ENCODE measurements at places on chromosomes 11 and 22.

- DNase-seq: no peak
Observed at GRCh38 chr11:10317776-10318526, 13.1 kb downstream of the ADM start.

DNA sequence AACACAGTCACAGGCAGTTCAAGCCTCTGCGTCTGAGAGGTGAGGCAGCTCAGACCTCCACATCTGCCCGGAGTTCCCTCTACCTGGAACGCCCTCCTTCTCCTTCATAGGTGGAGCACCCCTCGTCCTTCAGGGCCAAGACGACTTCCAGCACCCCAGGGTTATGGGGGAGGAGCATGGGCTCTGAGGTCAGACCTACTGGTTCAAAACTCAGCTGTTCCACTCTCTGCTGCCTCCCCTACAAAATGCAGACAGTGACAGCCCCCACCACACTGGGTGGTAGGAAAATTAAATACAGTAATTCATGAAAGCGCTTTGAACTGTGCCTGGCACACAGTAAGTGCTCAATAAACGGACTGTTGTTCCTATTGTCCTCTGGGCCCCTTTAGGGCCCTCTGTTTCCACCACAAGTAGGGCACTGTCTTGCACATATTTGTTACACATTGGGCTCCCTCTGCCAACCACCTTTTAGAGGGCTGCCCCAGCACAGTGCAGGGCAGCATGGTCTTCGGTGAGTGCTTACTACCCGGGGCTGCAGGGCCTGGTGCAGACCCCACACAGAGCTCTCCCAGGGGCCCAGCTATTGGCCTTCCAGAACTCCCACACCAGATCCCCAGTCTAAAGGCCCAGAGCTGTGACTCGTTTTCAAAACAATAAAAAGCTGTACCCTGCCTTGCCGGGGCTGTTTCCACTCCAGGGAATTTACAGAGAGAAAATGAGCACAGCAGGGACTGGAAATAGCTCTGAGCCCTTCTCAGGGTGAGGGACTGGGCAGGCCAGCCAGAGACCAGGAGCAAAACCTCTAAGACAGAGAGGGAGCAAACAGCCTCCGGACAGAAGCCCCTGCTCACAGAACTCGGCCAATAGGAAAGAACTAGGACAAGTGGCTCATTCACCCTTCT is 2.5 kb downstream of the TMEM184B start:
- no peak for DNase-seq

GRCh38 chr22:45240104-45240809 is 437 bp downstream of the KIAA0930 start:
- DNase-seq: peak; percentile 12

DNA sequence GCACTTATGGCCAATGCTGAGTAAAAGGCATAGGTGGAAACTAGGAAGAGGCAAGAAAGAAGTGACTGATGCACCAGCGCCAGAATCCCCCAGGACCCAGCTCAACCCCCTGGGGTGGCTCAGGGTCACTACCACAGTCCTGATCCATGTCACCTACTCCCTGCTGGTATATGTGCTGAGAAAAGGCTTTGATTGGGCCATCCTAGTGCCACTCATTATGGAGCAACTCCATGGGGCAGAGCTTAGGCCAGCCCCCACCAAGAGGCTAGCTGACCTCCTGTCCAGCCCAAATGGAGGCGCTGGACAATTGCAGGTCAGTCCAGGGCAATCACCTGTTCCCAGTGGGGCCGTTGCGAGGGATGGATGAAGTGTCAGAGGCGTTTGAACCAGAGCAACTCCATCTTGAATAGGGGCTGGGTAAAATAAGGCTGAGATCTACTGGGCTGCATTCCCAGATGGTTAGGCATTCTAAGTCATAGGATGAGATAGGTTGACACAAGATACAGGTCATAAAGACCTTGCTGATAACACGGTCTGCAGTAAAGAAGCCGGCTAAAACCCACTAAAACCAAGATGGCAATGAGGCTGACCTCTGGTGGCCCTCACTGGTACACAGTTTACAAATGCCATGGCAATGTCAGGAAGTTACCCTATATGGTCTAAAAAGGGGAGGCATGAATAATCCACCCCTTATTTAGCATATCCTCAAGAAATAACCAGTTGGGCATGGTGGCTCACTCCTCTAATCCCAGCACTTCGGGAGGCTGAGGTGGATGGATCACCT is 20.6 kb upstream of the DAGLA start:
- no peak for DNase-seq

DNA sequence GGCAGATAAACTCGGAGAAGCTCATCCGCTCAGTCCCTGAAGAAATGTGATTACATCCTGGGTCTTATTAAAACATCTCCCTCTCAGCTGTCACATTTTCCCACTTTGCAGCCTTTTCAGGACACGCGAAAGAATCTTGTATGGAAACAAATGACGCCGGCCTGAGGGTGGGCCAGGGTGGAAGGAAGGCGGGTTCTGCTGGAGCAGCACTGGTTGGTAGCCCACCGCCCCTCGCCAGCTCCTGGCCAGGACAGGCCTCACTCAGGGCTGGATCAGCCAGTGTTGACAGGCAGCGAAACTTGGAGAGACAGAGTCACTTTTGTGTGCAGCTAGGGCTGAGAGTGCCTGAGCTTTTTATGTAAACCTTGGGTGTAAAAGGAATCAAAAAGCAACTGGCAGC is 371.8 kb downstream of the TBC1D22A start:
- no peak for DNase-seq

DNA sequence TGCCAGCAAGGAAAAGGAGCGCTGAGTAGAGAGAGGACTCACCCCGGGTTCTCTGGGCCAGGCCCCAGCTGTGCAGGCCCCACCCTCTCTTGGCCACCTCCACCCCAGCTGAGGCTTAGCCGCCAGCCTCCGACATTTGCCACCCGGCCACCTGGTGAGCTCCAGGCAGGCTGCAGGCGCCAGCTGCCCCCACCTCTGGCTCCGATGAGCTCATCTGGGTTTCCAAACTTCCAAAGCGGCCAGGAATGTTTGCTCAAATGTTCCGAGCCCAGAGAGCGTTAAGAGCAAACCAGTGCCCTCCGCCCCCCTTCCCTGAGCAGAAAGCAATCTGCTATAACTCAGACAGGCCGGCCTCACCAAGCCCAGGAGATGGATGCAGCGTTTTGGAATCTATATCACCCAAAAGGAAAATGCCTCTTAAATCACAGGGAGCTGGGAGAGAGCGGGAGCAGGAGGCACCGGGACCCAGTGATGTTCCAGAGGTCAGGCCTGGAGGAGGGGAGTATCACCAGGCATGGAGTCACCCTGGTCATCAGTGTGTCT is 9.1 kb upstream of the MN1 start:
- no peak for DNase-seq

GRCh38 chr11:44004452-44005062 is 43.2 kb upstream of the ACCSL start:
- DNase-seq: no peak

DNA sequence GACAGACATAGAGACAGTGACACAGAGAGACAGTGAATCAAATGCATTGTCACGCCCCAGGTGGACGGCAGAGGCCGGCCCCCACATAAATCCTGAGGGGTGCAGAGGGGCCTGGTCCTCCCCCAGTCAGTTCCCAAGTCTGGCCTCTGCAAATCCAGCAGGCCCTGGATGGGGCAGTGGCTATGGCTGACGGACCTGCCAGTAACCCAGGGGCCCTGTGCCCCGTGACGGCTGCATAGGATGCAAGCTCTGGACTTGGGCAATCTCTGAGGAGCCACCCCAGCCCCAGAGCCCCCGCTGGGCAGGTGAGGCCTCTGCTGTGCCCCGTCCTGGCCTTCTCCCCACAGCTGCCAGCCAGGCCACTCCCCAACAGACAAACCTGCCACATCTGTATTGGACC is 204.5 kb downstream of the BRD1 start:
- no peak for DNase-seq

DNA sequence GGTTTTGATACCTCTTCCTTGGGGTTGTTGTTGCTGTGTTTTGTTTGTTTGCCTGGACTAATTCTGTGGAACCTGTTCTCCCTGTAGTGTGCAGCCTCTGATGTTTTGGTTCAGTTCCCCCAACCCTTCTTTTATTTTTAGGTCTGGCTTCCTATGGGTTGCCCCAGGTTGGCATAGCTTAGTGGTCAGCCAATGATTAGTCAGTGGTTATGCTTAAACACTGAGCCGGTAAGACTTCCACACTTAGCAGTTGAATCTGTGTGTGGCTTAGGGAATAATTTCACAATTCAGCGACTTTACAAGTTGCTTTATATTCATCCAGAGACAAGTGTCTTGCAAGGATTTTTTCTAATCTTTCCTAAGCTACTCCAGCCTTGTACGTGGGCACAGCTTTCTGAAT is 78.6 kb upstream of the CLPB start:
- no peak for DNase-seq

DNA sequence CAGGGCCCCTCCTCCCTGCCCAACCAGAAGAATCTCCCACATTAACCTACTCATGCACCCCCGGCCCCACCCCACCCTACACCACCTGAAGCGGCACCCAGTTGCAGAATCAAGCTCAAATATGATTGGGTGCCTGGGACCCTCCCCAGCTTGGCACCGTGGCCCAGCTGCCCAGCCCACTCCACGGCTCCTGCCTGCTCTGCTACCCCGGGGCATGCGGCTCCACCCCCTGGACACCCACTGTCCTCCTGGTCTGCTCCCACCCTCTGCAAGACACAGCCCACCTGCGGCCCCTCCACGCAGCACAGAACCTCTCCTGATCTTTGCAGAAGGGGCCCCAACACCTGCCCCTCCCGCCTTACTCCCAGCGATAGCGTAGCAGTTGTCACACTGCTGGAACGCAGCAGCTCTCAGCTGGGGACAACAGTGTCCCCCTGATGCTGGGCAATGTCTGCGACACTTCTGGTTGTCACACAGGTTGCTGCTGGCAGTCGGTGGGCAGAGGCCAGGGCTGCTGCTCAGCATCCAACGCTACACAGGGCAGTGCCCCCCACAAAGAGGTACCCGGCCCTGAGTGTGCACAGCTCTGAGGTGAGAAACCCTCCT is 32.0 kb upstream of the TESMIN start:
- DNase-seq: no peak

DNA sequence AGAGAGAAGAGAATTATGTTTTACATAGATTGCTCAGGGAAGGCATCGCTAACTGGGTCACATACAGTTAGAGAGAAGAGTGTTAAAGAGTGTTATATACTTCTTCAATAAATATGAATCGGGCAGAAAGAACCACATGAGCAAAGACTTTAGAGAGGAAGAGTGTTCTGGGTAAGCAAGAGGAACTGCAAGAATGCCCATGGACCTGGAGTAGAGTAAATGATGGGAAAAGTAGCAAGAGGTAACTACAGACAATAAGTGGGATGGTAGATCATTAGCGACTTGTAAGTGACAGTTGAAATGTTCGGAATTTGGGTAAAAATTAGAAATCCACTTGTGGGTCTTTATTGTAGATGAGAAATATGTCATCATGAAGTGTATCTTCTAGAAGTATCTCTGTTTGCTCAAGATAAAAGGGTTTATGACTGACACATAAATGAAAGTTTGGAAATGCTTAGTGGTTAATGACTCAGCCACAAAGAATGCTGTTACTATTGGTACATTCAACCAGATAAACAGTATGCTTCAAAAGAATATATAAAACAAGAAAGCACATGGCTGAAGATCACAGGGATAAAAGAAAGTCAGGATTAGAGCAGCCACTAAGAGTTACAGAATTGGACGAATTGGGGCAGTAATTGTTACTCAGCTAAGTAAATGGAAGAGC is 229.3 kb downstream of the CASP12 start:
- no peak for DNase-seq

DNA sequence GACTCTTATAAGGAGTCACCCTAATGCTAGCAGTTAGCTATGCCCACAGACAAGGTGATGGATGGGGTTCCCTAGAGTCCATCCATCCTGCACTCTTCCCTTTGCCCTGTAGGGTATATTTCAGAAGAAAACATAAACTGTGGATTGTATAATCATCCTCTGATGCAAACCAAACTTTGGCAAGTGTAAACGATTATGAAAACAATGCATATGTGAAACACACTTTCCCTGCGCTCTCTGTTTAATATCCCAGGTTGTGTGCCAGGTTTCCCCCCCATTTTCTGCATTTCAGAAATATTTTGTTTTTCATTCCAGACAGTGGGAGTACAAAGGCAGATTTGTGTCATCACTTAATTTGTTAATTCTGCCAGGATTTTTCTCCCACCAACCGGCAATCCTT is 110.0 kb downstream of the LDLRAD3 start:
- no peak for DNase-seq

GRCh38 chr11:119934267-119934666 is 203.6 kb downstream of the TRIM29 start:
- DNase-seq: no peak

DNA sequence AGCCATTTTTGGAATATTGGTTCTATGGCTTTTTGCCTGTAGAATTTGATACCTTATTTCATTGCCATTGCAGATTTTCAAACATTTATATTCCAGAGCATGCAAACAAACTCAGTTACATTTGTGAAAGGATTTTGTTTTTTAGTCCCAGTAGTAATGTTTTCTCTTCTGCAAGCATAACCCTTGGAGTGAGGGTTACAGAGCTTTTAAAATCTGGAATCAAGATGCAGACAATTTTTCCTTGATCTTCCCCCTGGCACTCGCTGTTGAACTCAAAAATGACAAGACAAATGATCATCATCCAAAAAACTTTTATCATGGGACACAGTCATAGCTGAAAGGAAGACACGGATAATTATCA is 20.8 kb downstream of the BBOX1 start:
- DNase-seq: no peak

DNA sequence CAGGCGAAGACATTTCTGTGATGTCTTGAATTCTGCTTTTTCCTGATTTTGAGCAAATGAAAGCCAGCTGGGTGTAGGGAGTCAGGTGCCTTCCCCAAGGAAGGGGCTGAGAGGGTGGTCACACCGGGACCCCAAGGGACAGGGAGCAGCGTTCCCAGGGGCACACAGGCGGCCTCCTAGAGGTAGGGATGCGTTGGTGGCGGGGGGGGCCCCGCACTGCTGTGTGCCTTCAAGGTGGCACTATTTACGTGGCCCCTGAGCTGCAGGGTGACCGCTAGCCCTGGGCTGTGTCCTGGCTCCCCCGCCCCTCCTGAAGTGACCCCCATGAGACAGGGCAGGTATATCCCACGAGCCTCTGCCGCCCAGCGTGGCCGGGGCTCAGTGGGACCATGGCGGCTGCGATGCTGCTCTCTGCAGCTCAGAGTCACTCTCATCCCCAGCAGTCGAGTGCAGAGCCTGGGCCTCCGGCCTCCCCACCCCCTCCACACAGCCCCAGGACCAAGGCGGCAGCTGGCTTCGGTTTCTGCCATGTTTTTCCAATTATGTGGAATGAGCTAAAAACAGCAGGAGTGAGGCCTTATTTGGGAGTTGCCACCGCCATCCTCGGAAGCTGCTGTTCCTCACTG is 60.9 kb downstream of the LRP5 start:
- no peak for DNase-seq

All from activated CD4-positive, alpha-beta T cell treated with anti-CD3 and anti-CD28 coated beads for 1 hour (primary cell).